ENCODE measurements at places on chromosomes 2 and 18.
A peak's percentile ranks its signal among the peaks of the same experiment; 100 is the strongest.

DNA sequence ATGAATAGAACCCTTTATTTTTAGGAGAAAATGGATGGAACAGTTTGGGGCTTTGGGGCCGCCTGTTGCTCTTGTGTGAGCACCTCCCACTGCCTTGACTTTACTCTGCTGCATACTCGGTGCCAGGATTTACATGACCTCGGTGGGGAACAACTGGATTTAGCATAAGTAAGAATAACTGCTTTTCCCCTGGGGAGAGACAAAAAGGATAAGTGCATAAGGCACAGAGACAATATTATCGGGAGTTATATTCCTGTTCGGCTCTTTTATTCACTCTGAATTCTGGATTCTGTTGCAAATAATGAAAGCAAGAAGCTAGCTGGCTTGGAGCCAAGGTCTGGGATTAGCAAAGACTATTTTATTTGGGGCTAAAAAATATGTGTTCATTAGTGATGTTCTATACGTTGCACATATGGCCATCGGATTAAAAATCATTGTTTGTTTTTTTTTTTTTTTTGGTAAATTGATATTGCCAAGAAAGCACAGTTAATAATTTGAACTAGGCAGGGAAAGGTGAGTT, 69.8 kb downstream of the CYBRD1 start:
- DNase-seq = no peak

DNA sequence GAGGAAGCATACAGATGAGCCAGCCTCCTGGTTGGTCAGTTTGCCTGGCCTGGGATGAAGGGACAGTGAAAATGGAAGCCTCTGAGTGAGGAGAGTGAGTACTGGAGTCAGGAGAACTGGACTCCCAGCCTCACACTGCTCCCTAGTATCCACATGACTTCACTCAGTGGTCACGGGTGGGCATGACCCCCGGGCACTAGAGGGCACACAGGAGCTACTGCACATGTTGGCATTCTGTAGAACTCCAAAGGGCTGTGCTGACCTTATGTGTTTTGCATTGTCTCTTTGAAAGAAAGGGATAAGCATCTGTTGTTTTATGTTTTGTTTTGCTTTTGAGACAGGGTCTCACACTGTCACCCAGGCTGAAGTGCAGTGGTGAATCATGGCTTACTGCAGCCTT, 23.7 kb downstream of the NCAPH start:
- DNase-seq = no peak

GRCh38 chr2:7773362-7774360, 856.4 kb downstream of the RNF144A start:
- DNase-seq = no peak

- peak; percentile 62 for DNase-seq
These were observed 11.3 kb upstream of the SPATA3 start for GRCh38 chr2:230984393-230985220.

GRCh38 chr2:147224070-147224469, 620.8 kb upstream of the ACVR2A start:
- no peak for DNase-seq

- DNase-seq = no peak
These were observed 140.8 kb downstream of the FIGN start for GRCh38 chr2:163595028-163595427.

DNA sequence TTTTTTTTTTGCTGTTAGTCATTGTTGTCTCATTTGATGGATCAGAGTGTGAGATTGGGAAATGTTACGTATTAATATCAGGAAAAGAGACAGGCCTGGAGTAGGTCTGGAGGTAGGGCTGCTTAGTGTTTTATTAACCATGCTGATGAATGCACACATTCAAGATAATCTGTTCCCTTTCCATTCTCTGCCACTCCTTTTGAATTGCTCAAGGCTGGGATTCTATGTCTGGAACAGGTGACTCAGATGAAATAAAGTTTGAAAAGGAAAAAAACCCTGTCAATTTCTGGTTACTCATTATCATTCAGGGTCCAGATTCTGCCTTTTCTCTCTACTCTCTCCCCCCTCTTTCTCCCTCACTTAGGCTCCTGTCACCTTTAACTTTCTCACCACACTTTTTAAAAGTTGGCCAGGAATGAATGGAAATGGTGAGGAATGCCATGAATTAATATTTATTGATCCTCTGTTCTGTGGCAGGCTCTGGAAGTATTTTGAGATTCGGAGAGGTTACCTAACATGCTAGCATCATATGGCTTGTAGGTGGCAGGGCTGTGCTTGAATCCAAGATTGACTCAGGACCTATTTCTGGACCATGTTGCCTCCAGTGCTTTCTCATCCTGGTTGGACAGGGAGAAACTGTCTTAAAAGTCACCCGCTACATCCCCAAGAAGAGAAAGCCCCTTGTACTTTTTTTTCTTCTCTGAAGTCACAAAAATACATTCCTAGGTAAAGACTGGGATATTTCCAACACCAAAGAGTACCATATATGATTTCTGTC, 40.2 kb downstream of the MAP4K4 start:
- no peak for DNase-seq

DNA sequence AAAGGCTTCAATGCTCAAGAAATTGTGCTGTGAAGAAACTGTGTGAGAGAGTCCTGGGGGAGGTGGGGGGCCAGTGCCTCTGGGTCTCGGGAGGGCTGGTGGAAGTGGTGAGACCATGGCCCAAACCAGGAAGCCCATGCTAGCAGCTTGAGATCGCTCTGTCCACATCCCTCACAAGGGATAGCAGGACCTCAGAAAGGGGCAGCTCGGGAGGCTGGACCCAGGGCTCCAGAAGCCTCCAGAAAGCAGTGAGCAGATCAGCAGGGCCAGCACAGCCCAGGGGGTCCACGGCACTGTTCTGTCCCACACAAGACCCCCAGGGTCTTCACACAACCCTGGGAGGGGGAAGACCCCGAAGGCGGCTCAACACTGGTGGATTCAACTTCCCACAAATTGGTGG, 24.1 kb downstream of the ST8SIA5 start:
- no peak for DNase-seq

GRCh38 chr2:29247336-29247914, 132.2 kb downstream of the CLIP4 start:
- DNase-seq = no peak

DNA sequence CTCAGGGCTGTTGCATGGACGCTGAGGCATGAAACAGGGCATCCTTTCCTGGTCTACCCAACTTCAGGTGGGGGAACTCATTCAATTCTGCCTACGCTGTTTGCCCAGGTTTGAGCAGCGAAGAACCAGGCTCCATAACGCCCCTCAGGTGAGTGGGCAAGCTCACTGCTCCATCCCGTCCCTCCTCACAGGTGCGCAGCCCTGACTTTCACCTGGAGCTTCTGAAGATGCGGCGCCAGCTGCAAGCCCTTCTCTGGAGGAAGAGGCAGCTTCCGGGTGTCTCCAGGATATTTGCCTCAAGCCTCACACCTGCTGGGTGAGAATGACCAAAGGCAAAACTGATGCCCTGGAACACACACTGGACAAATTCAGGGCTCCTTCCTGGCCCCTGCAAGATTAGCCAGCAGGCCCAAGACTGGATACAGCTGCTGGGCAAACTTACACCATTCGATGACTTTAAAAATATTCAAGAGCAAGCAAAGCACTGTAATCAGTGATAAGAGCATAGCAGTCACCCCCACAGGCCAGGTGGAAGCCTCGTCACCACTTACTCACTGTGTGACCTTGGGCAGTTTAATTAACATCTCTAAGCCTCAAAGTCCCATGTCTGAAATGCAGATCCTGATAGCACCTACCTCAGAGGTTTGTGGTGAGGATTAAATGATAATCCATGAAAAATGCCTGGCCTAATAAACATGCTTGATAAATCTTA, 97.7 kb downstream of the GYPC start:
- DNase-seq = no peak

DNA sequence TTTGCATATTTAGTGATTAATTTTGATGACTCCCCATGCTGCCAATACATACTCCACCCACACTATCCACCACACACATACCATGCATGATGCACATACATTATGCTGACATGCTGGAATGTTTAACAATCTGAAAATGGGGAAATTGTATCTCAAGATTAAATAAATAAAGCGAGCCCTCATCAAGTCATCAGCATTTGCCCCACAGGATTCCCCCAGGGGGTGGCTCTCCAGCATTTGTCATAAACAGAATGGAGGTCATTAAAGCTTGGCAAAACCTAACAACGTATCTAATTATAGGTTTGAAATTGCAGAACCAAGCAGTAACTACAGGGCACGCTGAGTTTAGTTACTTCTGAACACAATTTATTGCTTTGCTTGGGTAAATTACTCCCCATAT, 141.2 kb upstream of the TACR1 start:
- no peak for DNase-seq

- no peak for DNase-seq
These were observed 106.1 kb downstream of the ICA1L start for GRCh38 chr2:202765436-202765835.

DNA sequence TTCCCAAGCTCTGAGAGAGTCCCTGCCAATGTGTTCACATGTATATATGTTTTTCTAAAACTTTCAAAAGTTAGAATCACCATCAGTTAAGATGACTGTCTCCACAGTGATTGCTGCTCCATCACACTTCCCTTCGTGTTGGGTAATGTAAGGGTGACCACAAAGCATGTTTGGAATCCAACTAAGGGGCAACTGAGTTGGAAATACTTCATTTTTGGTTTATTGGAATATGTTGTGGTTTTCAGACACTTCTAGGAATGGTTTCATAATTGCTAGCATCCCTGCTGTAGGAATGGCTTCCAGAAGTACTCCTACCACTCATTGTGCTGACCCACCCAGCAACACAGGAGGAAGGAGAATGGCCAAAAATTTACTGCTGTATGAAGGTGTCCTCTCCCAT, 212.5 kb upstream of the GULP1 start:
- DNase-seq = no peak

GRCh38 chr2:73561422-73561821, 80.8 kb downstream of the NAT8 start:
- DNase-seq = no peak

GRCh38 chr18:58853561-58853960, 11.1 kb upstream of the ZNF532 start:
- no peak for DNase-seq

GRCh38 chr2:17146358-17146757, 371.9 kb downstream of the RAD51AP2 start:
- no peak for DNase-seq

- no peak for DNase-seq
These were observed 88.0 kb downstream of the COMMD1 start for GRCh38 chr2:61993422-61994024.

DNA sequence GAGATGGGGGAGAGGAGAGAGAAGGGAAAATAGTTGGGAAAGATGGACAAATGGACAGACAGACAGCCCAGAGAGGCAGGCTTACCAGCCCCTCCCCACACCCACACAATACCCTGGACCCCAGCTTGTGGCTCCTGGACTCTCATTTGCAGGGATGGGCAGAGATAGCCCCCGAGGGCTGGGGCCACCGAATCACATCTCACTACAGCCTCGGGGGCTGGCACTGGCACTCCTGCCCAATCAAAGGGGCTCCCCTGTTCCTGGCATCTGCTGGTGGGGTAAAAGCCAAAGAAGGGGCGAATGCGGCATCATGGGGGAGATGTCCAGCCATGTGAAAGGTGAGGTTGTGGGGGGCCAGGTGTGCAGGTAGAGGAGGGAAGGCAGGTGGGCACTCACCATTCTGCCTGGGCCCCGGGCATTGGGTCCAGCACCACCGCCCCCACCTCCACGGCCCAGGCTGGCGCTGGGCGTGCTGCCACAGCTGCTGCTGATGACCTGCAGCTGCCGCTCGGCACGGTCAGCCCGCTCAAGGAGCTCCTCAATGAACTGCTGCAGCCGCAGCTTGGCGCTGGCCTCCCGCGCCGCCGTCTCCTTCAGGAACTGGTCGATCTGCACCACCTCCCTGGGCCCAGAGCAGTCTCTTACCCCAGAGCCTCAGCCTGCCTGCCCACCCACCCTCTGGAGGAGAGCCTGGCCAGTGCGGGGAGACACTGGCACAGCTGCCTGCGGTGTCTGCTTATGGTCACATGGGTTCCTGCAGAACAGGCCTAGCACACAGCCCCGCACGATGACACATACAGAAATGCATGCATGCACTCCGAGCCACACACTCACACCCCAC, 18.0 kb downstream of the FBXO41 start:
- no peak for DNase-seq

- no peak for DNase-seq
These were observed 168.5 kb upstream of the KLF7 start for GRCh38 chr2:207334301-207334623.

DNA sequence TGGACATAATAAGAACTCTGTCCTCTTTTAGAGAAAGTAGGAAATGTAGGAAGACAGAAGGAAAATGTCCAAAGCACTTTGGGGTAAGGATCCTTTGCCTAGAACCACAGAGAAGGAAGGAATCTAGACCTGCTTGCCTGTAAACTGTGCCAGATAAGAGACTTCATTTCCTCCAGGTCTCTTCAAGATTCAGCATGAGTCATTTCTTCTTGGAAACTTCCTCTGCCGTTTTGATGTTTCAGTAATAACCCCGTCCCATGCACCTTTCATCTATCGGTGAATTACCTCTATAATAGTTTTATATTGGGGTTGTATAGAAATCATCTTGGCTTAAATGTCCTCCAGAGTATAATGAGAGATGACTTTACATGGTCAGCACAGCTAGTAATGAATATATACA, 63.2 kb upstream of the LRATD1 start:
- no peak for DNase-seq

- DNase-seq = no peak
These were observed 39.8 kb upstream of the C2orf15 start for GRCh38 chr2:99101697-99102096.

DNA sequence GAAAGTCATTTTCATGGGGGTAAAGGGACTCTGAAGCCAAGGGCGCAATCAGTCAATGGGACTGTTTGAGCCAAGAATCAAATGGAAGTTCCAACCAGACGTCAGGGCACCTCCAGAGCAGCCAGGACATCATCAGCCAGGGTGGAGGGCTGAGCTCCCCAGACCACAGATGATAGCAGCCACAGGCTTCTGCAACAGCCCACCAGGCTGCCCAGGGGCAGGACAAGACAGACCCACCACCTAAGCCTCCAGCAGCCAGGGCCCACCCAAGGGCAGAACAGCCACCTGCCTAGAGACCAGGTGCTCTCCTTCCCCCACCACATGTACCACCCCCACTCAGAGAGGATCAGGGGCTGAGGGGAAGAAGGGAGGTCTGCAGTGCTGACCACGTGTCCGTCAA, 53.8 kb upstream of the SLC66A3 start:
- no peak for DNase-seq

DNA sequence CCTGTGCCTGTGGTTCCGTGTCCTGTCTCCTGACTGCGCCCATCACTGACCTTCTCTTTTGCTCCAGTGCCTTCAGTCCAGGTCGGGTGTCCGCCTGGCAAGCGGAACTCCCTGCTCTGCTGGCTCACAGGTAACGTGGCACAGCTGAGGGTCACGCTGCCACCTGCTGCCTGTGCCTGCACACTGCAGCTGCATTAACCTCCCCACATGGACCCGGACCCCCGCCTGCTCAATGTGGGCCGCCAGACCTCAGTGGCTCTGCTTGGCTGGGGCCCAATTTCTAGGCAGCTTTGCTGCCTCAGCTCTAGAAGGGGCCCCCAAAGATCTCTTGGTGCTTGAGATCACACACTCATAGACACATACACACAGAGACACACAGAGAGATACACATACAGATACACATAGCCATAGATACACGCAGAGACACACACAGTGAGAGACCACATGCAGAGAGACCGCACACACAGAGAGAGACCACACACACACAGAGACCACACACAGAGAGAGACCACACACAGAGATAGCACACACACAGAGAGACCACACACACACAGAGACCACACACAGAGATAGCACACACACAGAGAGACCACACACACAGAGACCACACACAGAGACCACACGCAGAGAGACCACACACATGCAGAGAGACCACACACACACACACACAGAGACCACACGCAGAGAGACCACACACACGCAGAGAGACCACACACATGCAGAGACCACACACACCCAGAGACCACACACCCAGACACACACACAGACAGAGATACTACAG, 14.9 kb upstream of the CNNM3 start:
- DNase-seq = peak; percentile 89

Data from GM12891 (cell line).